ENCODE measurements at places on chromosomes 4 and X.

DNA sequence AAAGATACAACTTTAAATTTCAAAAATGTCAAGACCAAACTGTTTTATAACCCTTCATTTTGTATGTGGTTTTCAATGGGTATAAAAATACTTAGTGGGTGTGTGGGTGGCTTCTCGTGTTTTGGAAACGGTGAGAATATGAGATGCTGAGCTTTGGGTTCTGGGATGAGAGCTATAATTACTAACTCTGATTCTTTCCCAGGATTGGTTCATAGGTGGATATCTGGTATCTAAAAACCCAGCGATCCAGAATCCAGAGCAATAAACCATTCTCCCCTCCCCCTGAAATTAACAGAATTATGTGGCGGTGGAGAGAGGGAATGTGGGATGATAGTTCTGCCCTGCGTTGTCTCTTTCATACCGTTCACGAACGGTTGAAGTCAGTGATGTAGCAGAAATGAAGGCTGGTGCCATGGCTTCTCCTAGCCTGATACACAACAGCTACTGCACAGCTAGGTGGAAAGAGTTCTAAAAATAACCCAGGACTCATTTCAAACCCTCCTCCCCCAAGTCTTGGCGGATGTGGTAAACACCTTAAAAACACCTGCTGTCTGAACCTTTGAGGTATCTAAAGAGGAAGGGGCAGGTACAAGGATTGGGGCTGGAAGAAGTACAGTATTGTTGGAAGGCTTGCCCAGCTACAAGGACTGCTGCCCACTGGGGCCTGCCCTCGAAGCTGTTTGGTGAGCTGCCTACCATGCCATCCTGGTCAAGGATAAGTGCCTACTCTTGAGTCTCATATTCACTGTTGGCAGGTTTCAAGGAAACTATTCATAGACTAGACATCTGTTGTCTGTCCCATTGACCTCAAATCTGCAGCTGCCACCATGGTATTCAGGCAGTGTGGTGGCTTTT, 44.5 kb downstream of the SEPTIN11 start:
- no peak for DNase-seq

DNA sequence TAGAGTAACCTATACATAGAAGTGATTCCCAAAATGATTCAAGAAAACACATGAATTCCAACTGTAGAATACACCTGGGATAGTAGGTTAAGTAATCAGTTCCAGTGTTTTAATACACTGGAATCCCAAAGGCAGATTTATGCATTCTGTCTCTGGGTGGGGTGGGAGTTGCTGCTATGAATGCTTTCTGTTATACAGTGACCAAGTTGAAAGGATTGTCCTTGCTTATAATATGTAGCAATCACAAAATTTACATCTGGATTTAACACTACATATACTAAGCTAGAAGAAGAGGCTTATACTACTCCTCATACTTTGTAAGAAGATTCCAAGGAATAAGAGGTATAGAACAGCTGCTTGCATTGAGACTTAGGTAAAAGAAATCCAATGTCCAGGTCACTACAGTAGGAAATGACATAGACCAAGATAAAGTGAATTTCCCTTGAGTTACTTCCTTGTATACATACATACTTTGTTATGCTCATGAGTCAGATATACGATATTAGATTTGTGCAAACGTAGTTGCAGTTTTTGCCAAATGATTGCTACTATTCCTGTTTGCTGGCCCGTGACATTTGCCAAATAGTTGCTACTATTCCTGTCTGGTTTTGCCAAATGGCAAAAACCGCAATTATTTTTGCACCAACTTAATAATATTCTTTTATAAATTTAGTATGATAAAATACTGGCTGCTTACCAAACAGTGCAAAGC, 210.5 kb upstream of the DIAPH2 start:
- no peak for DNase-seq

- no peak for DNase-seq
Measured at GRCh38 chr4:77599378-77599777, 6.2 kb upstream of the CXCL13 start.

- no peak for DNase-seq
Measured at GRCh38 chrX:120575379-120576114, 14.8 kb upstream of the CUL4B start.

DNA sequence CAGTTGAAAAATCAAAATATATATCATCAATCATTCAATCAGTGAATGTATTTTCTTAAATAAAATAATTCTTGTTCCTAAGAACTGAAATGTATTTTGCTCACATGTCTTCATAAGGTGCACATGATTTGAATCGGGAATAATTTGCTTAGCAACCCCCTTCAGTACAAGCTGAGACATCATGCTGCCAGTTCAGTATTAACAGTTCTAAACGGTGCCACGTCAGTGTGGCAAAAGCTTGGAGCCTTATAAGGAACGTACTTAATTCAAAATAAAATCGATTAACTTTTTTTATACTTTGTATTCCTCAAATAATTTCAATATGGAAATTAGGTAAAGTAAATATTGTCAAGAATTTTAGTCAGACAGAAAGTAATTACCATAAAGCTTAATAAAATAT, 287.9 kb downstream of the CCSER1 start:
- DNase-seq: no peak

Data from vagina (tissue), 2 donors.